ENCODE measurements at places on chromosomes 6 and 20. TPM values are rescaled to one million over a fixed set of nuclear protein-coding genes. Genes with fewer than 3 reads are reported as not detected.

Gene CD40
- 6.0 TPM for total RNA-seq

DNA sequence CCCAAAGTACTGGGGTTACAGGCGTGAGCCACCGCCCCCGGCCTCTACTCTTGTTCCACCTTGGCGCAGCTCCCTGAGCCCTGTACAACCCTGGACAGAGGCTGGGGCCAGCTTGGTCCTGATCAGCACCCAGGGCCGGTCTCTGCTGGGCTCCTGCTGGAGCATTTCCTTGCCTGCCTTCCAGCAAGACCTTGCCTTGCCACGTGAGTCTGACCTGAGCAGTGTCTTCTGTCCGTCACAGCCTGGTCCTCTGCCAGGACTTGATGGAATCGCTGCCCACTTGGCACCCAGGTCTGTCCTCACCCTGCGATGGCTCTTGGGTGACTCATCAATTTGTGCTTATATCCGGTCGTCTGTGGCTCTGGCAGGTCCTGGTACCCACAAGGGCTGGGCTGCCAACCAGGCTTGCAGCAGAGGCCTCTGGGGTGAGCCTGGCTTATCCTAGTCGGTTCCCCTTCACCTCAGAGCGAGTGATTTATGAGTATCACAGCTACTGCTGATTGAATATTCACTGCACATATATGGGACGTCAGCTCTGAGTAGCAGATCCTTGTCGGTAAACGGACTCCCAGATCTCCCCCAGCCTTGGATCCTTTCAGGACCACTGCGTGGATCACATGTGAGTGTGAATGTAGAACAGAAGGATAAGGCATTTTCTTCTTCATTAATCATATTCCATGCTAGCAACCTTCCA lies 10.1 kb upstream of the SULF2 start:
- no peak overlapping the region for H3K4me3 ChIP-seq
- no peaks in the 10 kb centered on the region for H3K4me1 ChIP-seq
- no peaks in the 10 kb centered on the region for H3K36me3 ChIP-seq
- no peaks in the 10 kb centered on the region for H3K27me3 ChIP-seq
- no peak overlapping the region for H3K27ac ChIP-seq

- no peaks in the 10 kb centered on the region for H3K36me3 ChIP-seq
- no peaks in the 10 kb centered on the region for H3K27me3 ChIP-seq
- no peak for DNase-seq
- no peak overlapping the region for H3K4me3 ChIP-seq
- H3K4me1 ChIP-seq: peaks cover 6% of the 10 kb centered on the region
Observed at GRCh38 chr20:49585585-49586245, 17.8 kb upstream of the PTGIS start.

DNA sequence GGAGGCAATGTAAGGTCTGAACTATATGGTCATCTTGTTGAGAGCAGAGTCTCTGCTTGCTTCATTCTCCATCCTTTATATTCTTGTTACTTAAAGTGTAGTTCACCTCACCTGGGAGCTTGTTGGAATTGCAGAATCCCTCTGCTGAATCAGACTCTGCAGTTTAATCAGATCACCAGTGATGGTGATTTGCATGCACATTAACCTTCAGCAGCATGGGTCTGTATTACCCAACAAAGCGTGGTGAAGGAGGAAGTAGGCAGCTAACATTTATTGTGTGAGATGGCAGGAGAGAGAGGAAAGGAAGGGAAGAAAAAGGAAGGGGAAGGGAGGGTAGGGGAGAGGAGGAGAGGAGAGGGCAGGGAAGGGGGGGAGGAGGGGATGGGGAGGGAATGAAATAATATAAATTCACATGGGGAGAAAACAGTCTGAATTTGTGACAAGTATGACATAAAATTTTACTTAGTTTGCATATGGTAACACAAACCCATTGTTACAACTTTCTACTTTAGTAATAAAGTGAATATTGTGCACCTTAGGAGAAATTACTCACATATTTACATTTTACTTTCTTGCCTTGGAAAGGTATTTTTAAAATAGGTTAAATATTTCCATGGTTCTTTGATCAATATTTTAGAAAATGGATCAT lies 740.7 kb downstream of the DHX35 start:
- H3K27me3 ChIP-seq: no peaks in the 10 kb centered on the region
- no peaks in the 10 kb centered on the region for H3K36me3 ChIP-seq
- H3K4me3 ChIP-seq: no peak overlapping the region
- no peak overlapping the region for H3K27ac ChIP-seq

DNA sequence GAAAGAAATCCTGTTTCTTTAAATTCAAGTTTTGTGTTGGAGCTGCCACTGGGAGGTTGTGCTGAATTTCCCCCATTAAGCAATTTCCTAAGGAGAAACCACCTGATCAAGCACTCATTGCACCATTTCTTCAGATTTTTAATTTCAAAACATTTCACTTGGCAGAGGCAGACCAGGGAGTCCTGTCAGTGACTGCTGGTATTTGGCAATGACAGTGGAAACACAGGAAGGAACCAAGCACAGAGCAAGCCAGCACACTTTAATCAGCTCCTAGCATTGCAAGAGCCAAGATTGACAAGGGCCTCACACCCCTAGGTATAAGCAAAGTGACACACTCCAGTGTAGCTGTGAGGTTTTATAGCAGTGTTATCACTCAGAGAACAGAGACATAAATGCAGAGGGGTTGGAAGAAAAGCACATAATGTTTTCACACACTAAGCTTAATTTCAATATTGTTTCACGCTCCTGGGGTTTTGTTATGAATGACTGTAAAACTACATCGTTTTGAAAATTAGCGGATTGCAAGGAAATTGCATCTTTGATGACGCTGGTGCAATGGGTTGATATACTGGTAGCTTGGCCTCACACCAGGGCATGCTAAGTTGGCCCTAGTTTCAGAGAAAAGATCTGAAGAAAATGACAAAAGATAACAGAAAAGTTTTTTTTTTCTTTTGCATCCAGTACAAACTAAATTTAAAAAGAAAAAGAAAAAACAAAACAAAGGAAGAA lies 768.4 kb downstream of the TFAP2A start:
- no peak overlapping the region for H3K4me3 ChIP-seq
- no peak overlapping the region for H3K27ac ChIP-seq
- no peaks in the 10 kb centered on the region for H3K27me3 ChIP-seq
- DNase-seq: no peak
- H3K36me3 ChIP-seq: no peaks in the 10 kb centered on the region

DNA sequence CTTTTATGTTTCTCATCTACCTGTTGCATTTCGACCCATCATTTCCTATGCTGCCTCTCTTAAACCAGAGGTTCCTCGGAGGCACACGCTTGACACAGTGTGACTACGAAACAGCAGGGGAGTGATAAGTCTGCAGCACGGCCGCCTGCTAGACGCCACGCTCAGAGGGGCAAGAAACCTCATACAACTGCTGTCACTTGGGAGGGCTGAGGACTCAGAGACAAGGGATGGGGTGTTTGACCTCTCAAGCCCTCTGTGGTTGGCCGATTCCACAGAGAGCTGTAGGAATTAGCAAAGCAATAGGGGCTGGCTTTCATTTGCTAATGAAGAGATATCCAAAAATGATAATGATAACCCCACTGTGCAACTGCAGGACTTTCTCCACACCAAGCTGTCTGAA lies 372.5 kb downstream of the ZFAND3 start:
- H3K4me1 ChIP-seq: no peaks in the 10 kb centered on the region
- peaks cover 5% of the 10 kb centered on the region for H3K36me3 ChIP-seq
- H3K27ac ChIP-seq: no peak overlapping the region
- no peak for DNase-seq
- no peaks in the 10 kb centered on the region for H3K27me3 ChIP-seq
- H3K4me3 ChIP-seq: no peak overlapping the region

Gene ZNF451
- 78.1 TPM for total RNA-seq

Gene TMEM244
- not detected for total RNA-seq

DNA sequence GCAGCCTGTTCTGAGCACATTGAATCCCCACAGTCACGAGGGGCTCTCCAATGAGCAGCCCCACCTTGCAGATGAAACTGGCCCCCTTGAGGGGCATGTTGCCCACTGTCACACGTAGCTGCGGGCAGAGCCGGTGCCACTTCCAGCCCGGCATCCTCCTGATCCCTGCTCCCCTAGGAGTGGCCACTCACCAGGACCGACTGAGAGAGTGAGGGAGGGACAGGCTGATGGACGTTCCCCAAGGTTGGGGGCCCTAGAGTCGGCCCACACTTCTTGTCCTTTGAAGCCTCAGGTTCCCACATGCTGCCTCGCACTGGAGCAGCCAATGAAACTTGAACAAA lies 10.5 kb downstream of the ENTPD6 start:
- H3K4me1 ChIP-seq: no peaks in the 10 kb centered on the region
- no peaks in the 10 kb centered on the region for H3K27me3 ChIP-seq
- no peaks in the 10 kb centered on the region for H3K36me3 ChIP-seq
- no peak overlapping the region for H3K4me3 ChIP-seq
- DNase-seq: no peak

Gene NDUFAF5
- total RNA-seq: 30.1 TPM

GRCh38 chr6:10235344-10235743 lies 179.5 kb downstream of the TFAP2A start:
- no peak overlapping the region for H3K27ac ChIP-seq
- H3K27me3 ChIP-seq: no peaks in the 10 kb centered on the region

DNA sequence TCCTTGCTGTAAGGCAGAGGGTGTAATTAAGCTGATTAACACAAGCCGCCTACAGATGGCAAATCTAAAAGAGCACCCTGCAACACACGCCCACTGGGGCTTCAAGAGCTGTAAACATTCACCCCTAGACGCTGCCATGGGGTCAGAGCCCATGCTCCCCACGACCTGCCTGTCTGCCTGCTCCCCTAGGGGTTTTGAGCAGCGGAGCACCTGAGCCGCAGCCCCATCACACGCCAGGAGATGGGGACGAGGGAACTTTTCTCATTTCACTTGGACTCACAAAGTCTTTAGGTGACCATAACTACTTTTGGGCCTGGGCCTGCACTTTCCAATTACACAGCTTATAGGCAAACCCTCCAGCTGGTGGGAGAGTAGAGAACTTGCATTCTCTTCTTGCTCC lies 99.0 kb upstream of the SOX4 start:
- H3K4me1 ChIP-seq: no peaks in the 10 kb centered on the region
- H3K27me3 ChIP-seq: no peaks in the 10 kb centered on the region
- H3K27ac ChIP-seq: no peak overlapping the region
- H3K4me3 ChIP-seq: no peak overlapping the region
- no peak for DNase-seq
- H3K36me3 ChIP-seq: no peaks in the 10 kb centered on the region

Gene CD24
- total RNA-seq: 3.4 TPM

GRCh38 chr6:52254731-52255378 lies 10.6 kb upstream of the IL17F start:
- no peaks in the 10 kb centered on the region for H3K4me1 ChIP-seq
- no peak overlapping the region for H3K4me3 ChIP-seq
- DNase-seq: no peak
- H3K27ac ChIP-seq: no peak overlapping the region
- H3K36me3 ChIP-seq: no peaks in the 10 kb centered on the region
- peaks cover 8% of the 10 kb centered on the region for H3K27me3 ChIP-seq

DNA sequence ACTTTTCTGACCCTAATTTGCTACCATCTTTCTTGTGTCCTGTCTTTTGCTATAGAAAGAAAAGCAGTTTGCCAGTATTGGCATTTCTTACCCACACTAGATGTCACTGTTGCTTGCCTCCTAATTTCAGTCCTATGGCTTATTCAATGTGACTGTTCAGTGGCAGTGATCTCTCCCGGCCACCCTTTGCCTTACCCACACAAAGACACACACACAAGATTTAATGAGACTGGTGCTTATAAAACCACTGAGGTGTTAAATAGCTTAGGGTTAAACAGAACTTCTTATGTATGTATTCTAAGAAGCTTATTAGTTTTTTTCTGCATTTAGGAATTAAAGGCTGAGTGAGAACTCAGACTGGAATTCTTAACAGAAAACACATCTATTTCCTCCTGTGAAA lies 233.6 kb upstream of the ASCC3 start:
- no peaks in the 10 kb centered on the region for H3K27me3 ChIP-seq
- no peak for DNase-seq
- H3K36me3 ChIP-seq: no peaks in the 10 kb centered on the region
- H3K27ac ChIP-seq: no peak overlapping the region
- H3K4me3 ChIP-seq: no peak overlapping the region

Gene BMP2
- total RNA-seq: not detected

Gene SLC22A7
- not detected for total RNA-seq

GRCh38 chr6:70385901-70386300 lies 27.4 kb upstream of the FAM135A start:
- DNase-seq: no peak
- H3K4me3 ChIP-seq: no peak overlapping the region
- H3K27me3 ChIP-seq: no peaks in the 10 kb centered on the region
- no peaks in the 10 kb centered on the region for H3K36me3 ChIP-seq
- no peak overlapping the region for H3K27ac ChIP-seq

DNA sequence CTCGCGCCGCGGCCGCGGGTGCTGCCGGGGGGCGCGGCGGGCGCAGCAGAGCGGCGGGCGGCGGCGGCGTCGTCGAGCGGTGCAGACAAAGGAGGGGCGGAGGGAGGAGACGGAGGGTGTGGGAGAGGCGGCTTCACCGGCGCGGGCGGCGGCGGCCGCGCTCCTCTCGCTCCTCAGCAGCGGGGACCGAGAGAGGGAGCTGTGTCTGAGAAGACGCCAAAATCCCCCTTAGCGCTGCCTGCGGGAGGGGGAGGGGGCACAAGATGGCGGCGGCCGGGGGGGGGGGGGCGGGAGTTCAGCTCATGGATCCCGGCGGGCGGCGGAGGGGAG lies 296 bp downstream of the ADNP start:
- H3K4me1 ChIP-seq: peaks cover 25% of the 10 kb centered on the region
- H3K27ac ChIP-seq: peak overlapping the region; percentile 100
- H3K36me3 ChIP-seq: no peaks in the 10 kb centered on the region
- DNase-seq: no peak

DNA sequence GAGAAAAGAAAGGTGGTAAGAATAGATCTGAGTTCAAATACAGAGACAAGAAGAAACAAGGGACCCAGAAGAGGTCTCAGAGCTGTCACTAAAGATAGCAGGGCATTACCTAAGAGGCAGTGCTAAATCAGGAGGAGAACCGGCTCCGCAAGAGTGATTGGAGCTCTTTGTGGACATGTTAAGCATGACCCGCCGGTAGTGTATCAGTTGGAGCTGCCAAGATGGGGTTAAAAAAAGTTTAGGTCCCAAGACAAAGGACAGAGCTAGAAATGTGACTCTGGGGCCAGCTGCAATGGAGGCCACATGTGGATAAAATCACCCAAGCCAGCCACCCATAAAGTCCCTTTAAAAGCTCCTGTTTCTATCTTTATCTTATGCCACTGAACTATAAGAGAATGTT lies 93.4 kb downstream of the MBOAT1 start:
- no peaks in the 10 kb centered on the region for H3K4me1 ChIP-seq
- H3K4me3 ChIP-seq: no peak overlapping the region
- no peak for DNase-seq
- H3K36me3 ChIP-seq: peaks cover 49% of the 10 kb centered on the region
- no peak overlapping the region for H3K27ac ChIP-seq

Data from T-cell (primary cell).